Uterus (tissue), 4 donors: ENCODE measurements at places on chromosomes 11 and 22.

GRCh38 chr11:123284454-123284853, 89.4 kb upstream of the CLMP start:
- DNase-seq = no peak

DNA sequence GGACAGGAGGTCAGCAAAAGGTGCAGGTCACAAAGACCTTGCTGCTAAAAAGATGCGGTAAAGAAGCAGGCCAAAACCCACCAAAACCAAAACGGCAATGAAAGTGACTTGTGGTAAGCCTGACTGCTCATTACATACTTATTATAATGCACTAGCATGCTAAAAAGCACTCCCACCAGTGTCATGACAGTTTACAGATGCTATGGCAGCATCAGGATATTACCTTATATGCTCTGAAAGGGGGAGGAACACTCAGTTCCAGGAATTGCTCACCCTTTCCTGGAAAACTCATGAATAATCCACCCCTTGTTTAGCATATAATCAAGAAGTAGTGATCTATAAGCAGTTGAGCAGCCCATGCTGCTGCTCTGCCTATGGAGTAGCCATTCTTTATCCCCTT, 45.2 kb upstream of the SLC5A12 start:
- DNase-seq = no peak

GRCh38 chr11:118533769-118534729, 3.1 kb downstream of the TMEM25 start:
- no peak for DNase-seq

- DNase-seq = no peak
Measured at GRCh38 chr22:50082961-50083461, 2.2 kb downstream of the MLC1 start.

DNA sequence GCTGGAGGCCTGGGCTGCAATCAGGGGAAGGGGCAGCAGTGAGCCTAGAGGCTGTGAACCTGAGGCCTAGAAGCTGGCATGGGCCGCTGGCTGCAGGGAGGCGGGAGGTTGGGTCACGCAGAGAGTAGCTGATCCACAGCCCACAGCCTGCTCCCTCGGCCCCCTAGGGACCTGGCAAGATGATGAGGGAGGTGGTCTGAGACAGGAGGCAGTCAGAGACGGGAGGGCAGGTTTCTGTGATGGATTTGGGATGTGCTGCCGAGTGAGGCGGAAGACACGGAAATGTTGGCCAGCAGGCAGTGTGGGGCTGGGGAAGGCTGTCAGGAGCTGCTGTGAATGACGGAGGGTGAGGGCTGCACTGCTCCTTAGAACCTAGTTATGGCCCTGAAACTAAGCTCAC, 22.7 kb downstream of the LRFN4 start:
- DNase-seq = no peak

DNA sequence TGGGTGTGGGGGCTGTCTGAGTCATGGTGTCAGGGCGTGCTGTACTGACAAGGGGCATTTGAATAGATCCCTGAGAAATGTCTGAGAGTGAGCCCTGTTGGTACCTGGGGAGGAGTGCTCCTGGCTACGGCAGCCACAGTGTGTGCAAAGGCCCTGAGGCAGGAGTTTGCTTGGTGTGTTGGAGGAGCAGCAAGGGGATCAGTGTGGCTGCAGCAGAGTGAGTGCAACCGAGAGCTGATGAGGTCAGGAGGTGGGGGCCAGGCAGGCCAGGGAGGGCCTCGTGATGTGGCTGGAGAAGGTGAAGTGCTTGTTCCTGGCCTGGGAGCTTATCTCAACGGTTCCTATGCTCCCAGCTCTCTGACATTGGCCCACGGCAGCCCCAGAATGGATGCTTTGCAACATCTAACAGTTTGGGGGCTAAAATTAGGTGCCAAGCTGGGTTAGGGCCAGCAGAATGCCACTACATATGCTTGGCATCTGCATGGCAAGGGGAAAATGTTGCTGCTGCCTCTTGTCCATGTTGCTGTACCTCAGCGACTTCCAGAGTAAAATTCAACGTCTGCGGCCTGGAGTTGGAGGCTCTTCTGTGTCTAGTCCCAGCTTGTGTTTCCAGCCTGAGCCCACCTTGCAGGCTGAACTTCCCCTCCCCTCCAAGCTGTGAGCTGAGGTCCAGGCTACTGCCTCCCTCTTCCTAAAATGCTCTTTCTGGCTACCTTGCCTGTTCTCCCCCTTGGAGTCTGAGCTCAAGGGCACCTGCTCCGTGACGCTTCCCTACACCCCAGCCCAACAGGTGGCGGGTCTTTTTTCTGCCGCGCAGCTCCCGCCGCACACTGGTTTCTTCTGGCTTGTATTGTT, 48.2 kb upstream of the MYEOV start:
- DNase-seq = no peak

GRCh38 chr11:24093375-24093774, 403.5 kb upstream of the LUZP2 start:
- no peak for DNase-seq

DNA sequence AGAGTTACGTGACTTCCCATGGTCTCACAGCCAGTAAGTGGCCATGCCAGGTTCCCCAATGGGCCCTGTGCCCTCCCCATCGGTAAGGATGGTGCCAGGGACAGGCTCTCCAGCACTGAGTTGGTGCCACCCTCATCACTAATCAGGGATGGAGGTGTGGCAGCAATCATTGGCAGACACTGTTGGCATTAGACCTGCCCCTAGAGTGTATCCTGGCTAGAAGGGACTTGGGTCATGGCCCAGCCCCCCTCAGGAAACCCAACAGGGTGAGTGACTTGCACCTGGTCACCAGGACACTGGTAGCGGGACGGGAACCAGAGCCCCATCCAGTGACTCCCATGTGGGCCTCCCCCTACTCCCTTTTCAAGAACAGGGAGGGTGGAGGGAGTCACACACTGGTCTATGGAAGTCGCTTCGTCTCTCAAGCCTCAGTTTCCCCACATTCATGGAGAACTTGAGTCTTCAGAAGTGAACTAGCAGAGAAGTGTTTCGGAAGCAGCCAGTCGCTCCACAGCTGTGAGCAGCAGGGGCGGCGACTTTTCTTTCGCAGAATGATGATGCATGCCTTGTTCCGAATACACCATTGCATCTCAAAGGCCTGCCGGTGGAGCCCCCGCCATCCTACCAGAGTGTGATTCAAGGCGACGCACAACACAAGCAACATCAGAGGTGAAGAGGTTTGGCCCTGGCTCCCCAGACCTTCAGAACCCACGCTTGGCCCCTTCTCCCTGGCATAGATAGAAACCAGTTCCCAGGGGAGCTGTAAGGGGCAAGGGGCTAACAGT, 12.9 kb downstream of the MS4A10 start:
- DNase-seq = no peak

DNA sequence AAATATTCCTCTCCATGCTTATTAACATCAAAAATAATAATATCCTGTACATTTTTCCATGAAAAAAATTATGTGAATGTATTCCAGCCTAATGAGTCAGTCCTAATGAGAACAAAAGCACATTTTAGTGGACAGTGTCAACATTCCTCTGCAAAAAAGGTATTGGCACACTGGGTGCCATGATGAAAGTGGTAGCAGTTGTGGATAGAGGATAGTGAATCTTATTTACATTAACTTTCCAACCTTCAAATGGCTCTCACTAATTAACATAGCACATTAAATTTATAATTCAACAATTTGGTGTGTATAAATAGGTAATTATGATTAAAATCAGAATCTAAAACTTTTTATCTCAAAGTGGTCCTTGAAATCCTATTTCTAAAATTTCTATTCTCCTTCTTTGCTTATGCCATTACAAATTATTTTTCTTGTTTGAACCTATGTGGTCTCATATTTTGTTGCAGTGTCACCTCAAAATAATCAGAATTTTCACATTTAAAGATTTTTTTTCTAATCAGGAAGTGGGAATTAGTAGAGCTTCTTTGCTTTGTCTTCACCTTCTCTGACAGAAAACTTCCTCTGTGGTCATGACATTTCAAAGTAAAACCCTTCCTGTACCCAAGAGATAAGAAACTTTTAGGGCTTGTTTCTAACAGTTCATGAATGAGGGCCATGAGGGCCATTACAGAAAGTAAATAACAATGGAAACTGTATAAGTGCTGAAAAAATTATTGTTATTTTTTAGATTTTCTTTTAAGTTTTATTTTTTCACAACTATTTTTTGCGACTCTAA, 18.7 kb downstream of the SOX6 start:
- DNase-seq = no peak

DNA sequence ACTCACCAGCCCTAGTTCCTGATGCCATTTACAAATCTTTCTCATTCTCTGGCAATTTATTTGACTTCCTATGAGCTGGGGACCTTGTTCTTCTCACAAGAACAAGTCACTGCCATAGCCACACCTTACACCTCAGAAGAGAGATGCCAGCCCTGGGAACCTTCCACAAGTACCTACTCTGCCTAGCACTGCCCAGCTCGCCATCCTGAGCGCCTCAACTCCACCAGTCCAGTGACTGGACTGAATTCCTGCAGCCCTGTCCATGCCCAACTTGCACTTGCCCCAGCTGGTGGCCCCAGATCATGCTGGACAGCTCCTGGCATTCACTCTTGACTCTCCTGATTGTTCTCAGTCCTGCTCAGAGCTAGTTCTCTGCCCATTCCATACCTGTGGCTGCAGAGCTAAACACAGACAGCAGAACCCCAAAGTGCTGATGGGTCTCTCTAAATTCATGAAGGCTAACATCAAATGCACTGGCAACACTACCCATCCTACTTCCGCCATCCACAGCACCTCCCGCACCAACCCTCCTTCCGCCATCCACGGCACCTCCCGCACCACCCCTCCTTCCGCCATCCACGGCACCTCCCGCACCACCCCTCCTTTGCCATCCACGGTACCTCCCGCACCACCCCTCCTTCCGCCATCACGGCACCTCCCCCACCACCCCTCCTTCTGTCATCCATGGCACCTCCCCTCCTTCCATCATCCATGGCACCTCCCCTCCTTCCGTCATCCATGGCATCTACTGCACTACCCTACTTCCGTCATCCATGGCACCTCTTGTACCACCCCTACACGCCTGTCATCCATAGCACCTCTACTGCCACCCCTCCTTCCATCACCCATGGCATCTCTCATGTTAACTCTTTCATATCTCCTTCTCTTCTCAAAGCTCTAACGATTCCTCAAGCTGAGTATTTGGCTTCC, 23.6 kb upstream of the SLC25A1 start:
- no peak for DNase-seq

GRCh38 chr22:47681411-47682165, 919.1 kb downstream of the TBC1D22A start:
- no peak for DNase-seq

- peak; percentile 10 for DNase-seq
Measured at GRCh38 chr11:120130176-120130980, 7.5 kb downstream of the TRIM29 start.
